Forelimb muscle (tissue), 1 donor: ENCODE measurements at places on chromosomes 11 and 22. TPM values are rescaled to one million over a fixed set of nuclear protein-coding genes. Genes with fewer than 3 reads are reported as not detected.

The SPTBN2 gene
- 15.9 TPM for polyA plus RNA-seq

The DDI1 gene
- polyA plus RNA-seq = not detected

The TMEM25 gene
- 18.4 TPM for polyA plus RNA-seq

The CYP2D6 gene
- polyA plus RNA-seq = 1.2 TPM

The FAM181B gene
- polyA plus RNA-seq = 0.10 TPM

The NCF4 gene
- 2.9 TPM for polyA plus RNA-seq

The CELSR1 gene
- polyA plus RNA-seq = 2.4 TPM

The KCTD21 gene
- 7.2 TPM for polyA plus RNA-seq

The SLC22A8 gene
- polyA plus RNA-seq = not detected

The ALDH3B1 gene
- 11.8 TPM for polyA plus RNA-seq

The HPX gene
- polyA plus RNA-seq = 2.5 TPM

The SLC22A12 gene
- not detected for polyA plus RNA-seq

The KRTAP5-11 gene
- not detected for polyA plus RNA-seq

The ZNF195 gene
- polyA plus RNA-seq = 16.8 TPM

The CDHR5 gene
- polyA plus RNA-seq = 1.9 TPM

The SEPTIN5 gene
- polyA plus RNA-seq = 130 TPM

The KCNA4 gene
- polyA plus RNA-seq = 0.10 TPM

The MUC6 gene
- polyA plus RNA-seq = 0.25 TPM

The MUC2 gene
- 0.01 TPM for polyA plus RNA-seq

The APOA4 gene
- not detected for polyA plus RNA-seq

The MDK gene
- polyA plus RNA-seq = 141 TPM

The IFITM10 gene
- polyA plus RNA-seq = 0.81 TPM

The MAPK8IP2 gene
- 0.51 TPM for polyA plus RNA-seq

The HOATZ gene
- not detected for polyA plus RNA-seq
